LoVo (cell line): ENCODE measurements at places on chromosomes 5 and 9.

- DNase-seq = no peak
Observed at GRCh38 chr9:99809586-99810319, 11.9 kb upstream of the NR4A3 start.

- DNase-seq = no peak
Observed at GRCh38 chr5:4058899-4059298, 463.3 kb downstream of the IRX1 start.

DNA sequence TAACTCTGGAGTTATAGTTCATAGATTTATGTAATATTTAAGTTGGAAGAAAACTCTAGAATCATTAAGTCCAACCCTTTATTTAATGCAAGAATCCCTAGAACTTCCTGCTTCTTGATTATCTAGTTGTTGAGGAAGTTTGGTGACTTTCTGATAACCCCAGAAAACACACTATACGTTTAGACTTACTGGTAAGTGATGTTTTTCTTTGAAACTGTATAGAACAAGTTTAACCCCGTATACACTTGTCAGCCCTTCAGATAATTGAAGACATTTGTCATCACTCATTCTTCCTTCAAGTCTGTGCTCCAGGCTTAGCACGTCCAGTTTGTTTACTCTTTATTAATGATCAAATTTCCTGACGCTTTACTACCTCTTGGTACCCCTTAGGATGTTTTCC lies 9.0 kb downstream of the NDUFS4 start:
- DNase-seq = no peak

DNA sequence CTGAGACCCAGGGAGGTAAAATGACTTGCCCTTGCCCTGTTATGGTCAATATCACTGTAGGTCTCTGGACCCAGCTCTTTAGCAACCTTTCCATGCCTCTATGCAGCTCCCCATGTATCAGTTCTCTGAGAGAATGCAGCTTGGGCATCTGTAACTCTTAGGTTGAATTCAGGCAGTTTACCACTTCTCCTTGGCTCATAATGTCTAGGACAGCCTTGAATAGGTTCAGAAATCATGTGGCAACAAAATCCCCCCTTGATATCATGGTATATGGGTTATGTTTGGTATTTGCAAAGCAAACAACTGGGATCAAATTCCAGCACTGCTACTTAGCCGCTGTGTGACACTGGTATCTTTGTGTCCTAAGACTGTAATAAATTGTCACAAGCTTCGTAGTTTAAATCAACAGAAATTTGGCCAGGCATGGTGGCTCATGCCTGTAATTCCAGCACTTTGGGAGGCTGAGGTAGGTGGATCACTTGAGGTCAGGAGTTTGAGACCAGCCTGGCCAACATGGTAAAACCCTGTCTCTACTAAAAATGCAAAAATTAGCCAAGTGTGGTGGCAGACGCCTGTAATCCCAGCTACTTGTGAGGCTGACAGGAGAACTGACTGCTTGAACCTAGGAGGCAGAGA lies 10.7 kb upstream of the SUB1 start:
- DNase-seq = no peak

DNA sequence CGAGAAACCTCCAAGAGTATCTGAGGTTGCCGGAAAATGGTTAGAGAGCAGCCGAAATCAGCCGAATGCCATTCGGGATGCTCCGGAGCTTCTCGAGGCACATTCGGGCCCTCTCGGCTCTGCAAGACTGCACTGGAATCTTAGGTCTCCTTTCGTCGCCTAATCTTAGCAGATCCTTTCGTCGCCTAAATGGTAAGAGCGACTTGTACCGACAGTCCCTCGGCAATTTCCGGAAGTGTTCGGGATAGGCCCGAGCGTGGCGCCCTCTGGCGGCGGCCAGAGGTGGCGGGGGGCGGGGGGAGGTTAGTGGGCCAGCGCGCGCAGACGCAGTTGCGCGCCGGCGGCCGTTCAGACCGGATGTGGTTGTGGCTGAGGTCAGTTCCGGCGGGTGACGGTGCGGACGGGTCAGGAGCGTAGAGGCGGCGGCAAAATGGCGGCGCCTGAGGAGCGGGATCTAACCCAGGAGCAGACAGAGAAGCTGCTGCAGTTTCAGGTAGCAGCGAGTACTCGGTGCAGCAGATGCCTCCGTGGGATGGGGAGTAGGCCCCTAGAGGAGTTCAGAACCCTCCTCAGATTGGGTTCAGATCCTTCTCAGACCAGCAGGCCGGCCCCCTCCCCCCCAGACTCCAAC lies at the start of gene FAF2:
Gene FAF2 (plus strand): TSS at position 408 of the 631 bp plus-strand sequence. CDS start 23 bp downstream, at position 431.
- DNase-seq = peak; percentile 98

GRCh38 chr5:116532762-116533525 lies 41.7 kb downstream of the SEMA6A start:
- DNase-seq = no peak

DNA sequence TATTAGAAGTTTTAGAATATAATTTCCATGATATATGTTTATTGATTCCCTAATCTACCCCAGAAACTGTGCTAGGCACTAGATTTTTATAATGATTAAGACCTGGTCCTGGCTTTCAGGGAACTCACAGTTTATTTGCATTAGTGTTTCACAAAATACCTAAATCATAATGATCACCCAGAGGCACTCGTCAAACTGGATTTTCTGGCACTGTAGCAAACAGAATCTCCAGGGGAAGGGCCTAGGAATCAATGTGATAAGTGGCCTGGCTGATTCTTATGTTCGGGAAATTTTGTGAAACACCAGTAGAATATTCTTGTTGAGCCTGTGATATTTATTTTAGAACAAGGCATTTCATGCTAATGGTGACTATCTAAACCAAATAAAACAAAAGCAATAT lies 37.4 kb upstream of the SRP19 start:
- DNase-seq = no peak

GRCh38 chr9:690517-691111 lies 150.9 kb upstream of the DMRT1 start:
- DNase-seq = no peak
